ENCODE measurements at places on chromosomes 1 and 21.

GRCh38 chr1:95793893-95794292 is 559.9 kb downstream of the RWDD3 start:
- no peak for DNase-seq

DNA sequence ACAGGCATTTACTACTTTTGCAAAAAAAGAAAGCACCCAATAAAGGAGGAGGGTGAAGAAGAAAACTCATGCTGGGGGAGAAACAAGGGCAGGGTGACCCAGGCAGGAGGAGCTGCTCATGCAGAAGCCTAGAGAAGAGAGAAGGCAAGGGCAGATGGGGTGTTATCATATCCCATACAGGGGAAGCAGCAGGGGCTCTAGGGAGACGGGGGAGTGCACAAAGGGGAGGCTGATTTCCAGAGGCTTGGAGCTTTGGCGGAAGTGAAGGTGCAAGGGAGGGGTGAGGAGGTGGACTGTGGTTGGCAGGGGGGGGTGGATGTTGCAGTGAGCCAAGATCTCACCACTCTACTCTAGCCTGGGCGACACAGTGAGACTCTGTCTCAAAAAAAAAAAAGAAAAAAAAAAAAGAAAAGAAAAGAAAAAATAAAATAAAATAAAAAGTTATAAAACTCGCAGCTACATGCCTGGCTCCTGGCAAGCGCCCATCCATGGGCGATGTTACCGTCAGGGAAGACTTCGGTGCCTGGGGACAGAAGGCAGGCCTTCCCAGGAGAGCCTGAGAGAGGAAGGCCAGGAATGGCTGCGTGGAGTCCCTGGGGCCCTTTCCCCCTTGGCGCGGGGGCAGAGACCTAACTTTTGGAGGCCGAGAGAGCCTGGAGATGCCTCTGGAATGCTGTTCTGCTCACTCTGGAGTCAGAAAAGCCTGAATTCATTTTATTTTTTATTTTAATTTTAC is 3.3 kb upstream of the FCN3 start:
- DNase-seq: no peak

DNA sequence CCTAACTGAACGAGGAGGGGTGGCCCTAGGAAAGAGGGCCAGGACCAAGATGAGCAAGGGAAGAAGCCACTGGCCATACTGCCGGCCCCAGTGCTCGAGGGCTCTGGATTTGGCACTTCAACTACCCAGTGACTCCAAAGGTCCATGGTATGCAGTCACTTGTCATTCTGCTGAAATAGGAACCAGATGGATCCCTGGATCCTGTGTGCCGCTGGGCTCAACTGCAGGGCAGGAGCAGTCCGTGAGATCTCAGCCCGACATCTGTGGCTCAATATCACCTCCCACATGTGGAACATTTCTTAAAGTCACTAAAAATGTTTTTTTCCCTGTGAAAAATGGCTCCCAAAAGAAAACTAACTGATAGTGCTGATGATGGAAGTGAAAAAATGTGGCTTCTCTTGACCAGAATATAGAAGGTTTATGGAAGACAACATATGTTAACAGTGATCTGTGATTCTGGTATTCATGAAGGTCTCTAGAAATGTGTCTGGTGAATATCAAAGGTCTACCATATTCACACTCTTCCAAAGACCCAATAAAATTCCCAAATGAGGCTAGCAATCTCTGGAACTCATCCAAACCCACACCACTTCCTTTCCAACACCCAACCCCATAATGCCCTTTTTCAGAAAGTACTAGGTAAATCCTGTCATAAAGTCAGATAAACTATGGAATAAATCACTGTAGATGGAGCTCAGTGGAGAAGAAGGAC is 24.1 kb downstream of the PAFAH2 start:
- DNase-seq: no peak

DNA sequence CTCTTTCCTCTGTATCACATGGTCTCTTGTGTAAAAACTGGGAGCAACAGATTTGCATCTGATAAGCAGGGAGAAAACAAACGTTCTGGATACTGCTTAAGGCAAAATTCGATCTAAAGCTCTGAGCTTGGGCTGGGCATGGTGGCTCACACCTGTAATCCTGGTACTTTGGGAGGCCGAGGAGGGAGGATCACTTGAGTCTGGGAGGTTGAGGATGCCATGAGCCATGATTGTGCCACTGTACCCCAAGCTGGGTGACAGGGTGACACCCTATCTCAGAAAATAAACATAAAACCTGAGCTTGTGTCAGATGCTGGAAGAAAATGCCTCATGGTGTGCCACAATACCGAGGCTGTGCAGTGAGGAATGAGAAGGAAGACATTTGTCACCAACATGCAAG is 73.9 kb downstream of the SCCPDH start:
- DNase-seq: no peak

DNA sequence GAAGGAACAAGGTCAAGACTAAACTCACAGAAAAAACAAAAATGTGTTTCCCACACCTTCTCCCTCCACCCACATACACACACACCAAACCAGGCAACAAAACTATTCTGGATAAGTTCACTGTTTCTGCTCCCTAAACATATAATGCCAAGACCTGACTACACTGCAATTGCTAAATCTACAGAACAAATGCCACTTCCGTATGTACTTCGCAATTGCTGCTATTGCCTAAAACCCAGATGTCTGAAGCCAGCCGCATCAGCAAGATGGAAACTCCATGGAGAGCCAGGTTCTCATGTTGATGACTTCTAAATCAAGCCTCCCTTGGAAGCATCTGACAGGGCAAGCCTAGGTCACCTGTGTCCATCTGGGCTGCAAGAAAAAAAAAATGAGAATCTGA is 8.3 kb upstream of the AIM2 start:
- no peak for DNase-seq

GRCh38 chr1:214198571-214198970 is 82.4 kb upstream of the SMYD2 start:
- no peak for DNase-seq

DNA sequence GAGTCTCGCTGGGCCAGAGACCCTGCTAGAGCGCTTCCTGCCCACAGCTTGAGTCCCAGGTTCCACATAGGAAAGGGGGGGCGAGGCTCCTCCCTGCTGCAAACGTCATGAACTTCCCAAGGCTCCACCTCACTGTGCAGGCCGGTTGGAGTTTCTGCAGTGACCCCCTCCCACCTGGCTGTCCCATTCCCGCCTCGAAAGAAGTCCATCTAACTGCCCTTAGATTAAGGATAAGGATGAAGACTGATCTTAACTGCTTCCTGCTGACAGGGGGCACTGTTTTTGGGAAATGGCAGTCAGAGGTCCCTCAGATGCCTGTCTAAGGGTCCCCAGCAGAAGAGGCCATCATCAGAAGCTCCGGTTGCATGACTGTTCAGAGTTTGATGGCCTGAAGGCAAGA is 62.7 kb downstream of the STUM start:
- DNase-seq: no peak

DNA sequence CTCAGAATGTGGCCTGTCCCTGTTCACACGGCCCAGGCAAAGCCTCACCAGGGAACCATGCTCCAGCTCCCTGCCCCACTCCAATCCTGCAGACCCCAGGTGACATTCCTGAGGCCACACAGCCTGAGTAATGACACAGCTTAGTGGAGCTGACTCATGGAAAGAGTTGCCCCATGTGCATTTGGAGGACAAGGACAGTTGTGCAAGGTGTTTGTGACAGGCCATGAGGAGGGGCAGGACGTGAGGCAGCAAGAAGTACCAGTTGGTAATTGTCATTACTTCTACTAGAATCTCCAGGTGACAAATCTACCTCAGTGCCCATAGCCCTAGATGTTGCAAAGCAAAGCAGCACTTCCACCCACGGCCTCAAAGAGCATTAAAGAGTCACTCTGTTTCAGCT is 15.2 kb downstream of the PRR9 start:
- no peak for DNase-seq

- DNase-seq: no peak
Observed at GRCh38 chr1:155012026-155012546, 9.5 kb downstream of the ZBTB7B start.

- no peak for DNase-seq
Observed at GRCh38 chr1:224497714-224498573, 63.3 kb upstream of the WDR26 start.

DNA sequence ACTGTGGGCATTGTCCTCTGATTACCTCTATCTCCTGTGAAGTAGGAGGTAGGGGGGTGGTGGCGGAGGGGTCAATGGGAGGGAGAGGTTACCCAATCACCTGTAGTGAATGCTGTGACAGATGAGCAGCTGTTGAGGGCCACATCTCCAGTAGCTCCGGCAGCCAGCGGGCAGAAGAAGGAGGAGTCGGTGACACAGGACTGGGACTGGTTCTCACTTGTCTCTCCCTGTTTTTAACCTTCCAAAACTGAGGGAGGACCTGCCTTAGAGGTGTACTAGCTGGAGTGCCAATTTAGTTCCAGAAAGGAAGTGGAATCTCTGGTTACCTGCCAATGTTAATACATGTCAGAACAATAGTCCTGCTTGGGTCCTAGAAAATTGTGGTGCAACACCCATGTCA is 56.2 kb upstream of the ENAH start:
- DNase-seq: no peak

- no peak for DNase-seq
Observed at GRCh38 chr1:83500987-83501591, 497.8 kb downstream of the TTLL7 start.

DNA sequence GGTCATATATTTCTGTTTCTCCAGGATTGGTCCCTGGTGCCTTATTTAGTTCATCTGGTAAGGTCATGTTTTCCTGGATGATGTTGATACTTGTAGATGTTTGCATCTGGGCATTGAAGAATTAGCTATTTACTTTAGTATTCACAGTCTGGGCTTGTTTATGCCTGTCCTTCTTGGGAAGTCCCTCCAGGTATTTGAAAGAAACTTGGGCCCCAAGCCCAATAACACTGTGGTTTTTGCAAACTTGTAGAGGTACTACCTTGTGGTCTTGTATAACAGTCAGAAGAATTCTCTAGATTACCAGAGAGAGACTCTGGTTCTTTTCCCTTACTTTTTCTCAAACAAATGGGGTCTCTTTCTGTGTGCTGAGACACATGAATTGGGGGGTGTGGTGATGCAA is 251.4 kb upstream of the B3GALT2 start:
- DNase-seq: no peak

GRCh38 chr21:38740090-38740489 is 65.6 kb upstream of the ETS2 start:
- no peak for DNase-seq

DNA sequence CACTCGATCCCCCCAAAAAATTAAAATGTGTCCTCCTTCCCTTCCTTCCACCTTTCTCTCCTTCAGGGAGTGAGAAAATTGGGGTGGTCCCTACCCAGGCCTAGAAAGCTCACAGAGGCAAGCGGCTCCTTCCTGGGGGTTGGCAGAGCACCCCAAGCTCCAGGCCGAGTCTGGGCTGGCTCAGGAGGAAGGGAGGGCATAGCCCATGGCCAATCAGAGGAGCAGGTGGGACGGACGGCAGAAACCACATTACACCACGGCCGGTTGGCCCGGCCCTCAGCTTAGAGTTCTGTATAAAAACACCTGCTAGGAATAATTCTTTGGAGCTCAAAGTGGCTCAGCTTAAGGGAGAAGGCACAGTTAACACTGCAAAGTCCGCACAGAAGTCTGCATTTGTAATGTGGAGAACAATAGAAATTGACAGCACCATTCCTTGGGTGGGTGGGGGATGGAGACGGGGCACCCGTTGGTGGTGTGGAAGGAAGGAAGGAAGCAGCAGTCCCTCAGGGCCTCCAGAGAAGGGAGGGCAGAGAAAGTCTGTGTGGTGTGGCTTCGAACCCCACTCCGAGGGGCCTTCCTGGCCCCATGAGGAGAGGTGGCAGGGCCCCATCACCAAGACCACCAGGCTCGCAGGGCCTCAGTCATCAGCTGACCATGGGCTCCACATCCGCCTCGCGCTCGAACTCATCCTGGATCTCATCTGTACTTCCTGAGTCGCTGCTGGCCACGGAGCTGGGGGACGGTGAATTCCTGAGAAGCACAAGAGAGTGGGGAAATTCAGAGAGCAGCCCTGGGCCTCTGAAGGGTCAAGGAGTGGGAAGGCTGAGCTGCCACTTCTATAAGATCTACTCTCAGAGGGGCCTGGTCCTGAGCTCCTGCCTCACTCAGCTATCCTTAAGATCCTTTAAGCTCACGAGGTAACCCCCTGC is 5.8 kb upstream of the ALDH4A1 start:
- no peak for DNase-seq
